Left lobe of liver (tissue), 2 donors: ENCODE measurements at places on chromosomes 6 and 20. TPM values are rescaled to one million over a fixed set of nuclear protein-coding genes. Genes with fewer than 3 reads are reported as not detected.

Gene LY6G5C
- 0.88 TPM for total RNA-seq

Gene BMP7
- total RNA-seq = 0.38 TPM

Gene CCDC170
- 0.45 TPM for total RNA-seq

Gene BPIFB4
- not detected for total RNA-seq

Gene GSTA1
- total RNA-seq = 811 TPM

Gene CDSN
- total RNA-seq = not detected

Gene CYP39A1
- 35.9 TPM for total RNA-seq

Gene CLDN20
- not detected for total RNA-seq

Gene RAB22A
- total RNA-seq = 8.0 TPM

Gene SYCP2L
- 0.43 TPM for total RNA-seq

Gene IMPG1
- not detected for total RNA-seq

Gene RBBP8NL
- not detected for total RNA-seq

Gene PDE7B
- 3.4 TPM for total RNA-seq

Gene BCLAF1
- total RNA-seq = 32.6 TPM

Gene GRIK2
- total RNA-seq = 0.10 TPM

Gene SLC13A3
- 7.1 TPM for total RNA-seq

Gene PSORS1C2
- total RNA-seq = not detected

Gene DACT2
- total RNA-seq = 1.5 TPM

Gene VIP
- 0.15 TPM for total RNA-seq

Gene TRIM15
- total RNA-seq = 3.0 TPM

Gene ABHD16B
- not detected for total RNA-seq

Gene MCCD1
- not detected for total RNA-seq

Gene FAXC
- 0.03 TPM for total RNA-seq

Gene COL20A1
- total RNA-seq = not detected

Gene ULBP1
- 0.08 TPM for total RNA-seq

Gene MOXD1
- 0.28 TPM for total RNA-seq

Gene MAS1
- total RNA-seq = not detected

Gene F13A1
- total RNA-seq = 1.1 TPM

Gene FAM209A
- not detected for total RNA-seq

Gene IL17F
- not detected for total RNA-seq

Gene CGAS
- 0.35 TPM for total RNA-seq

Gene PLTP
- 18.8 TPM for total RNA-seq

Gene NEURL2
- total RNA-seq = 6.9 TPM

Gene METTL24
- total RNA-seq = 0.48 TPM

Gene DUSP15
- total RNA-seq = 0.38 TPM

Gene RMND1
- 18.6 TPM for total RNA-seq

Gene CCN6
- total RNA-seq = not detected

Gene MAP3K7
- total RNA-seq = 7.0 TPM

Gene TCF15
- not detected for total RNA-seq

Gene CALHM6
- 2.2 TPM for total RNA-seq

Gene WFDC12
- not detected for total RNA-seq

Gene COL9A3
- total RNA-seq = 4.0 TPM

Gene C6orf89
- 34.1 TPM for total RNA-seq

Gene FKBP5
- total RNA-seq = 156 TPM
